ENCODE measurements at places on chromosomes 2 and 18.
A peak's percentile ranks its signal among the peaks of the same experiment; 100 is the strongest.

- DNase-seq = peak; percentile 35
Measured at GRCh38 chr2:172285010-172285621, 142.3 kb upstream of the ITGA6 start.

- no peak for DNase-seq
Measured at GRCh38 chr2:181762000-181762399, 81.7 kb upstream of the NEUROD1 start.

GRCh38 chr18:10100941-10101701 lies 187.3 kb downstream of the VAPA start:
- no peak for DNase-seq

DNA sequence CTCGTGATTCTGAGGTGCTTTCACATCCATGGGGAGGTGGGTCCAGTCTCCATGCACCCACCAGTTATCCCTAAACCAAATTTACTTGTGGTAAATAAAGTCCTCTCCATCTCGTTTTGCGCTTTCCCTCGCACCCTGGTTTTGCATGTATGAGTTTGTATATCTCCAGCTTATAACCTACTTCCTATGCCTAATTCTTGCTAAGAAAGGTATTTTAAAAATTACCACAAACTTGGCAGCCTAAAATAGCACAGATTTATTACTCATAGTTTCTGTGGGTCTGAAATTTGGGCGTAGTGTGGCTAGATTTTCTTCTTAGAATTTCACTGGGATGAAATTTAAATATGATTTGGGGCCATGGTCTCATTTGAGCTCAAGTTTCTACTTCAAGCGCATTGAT lies 511.5 kb downstream of the NYAP2 start:
- DNase-seq = no peak

GRCh38 chr2:19295998-19296502 lies 62.4 kb downstream of the OSR1 start:
- no peak for DNase-seq

DNA sequence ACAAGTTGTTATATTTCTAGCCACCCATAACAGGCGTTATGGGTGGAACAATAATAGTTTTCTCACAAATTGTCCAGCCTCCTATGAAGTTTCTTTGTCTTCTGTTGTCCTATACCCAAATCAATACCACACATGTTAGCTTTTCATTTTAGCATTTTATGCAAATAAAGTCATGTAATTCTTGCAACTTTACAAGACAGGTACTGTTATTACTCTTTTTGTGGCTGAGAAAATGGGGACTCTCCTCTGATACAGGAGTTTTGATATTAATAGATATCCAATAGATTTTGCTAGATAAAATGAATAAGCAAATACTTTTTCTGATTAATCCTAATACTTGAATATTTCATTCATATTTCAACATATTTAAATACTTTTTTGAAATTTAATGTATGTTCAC lies 151.0 kb downstream of the PMAIP1 start:
- DNase-seq = no peak

DNA sequence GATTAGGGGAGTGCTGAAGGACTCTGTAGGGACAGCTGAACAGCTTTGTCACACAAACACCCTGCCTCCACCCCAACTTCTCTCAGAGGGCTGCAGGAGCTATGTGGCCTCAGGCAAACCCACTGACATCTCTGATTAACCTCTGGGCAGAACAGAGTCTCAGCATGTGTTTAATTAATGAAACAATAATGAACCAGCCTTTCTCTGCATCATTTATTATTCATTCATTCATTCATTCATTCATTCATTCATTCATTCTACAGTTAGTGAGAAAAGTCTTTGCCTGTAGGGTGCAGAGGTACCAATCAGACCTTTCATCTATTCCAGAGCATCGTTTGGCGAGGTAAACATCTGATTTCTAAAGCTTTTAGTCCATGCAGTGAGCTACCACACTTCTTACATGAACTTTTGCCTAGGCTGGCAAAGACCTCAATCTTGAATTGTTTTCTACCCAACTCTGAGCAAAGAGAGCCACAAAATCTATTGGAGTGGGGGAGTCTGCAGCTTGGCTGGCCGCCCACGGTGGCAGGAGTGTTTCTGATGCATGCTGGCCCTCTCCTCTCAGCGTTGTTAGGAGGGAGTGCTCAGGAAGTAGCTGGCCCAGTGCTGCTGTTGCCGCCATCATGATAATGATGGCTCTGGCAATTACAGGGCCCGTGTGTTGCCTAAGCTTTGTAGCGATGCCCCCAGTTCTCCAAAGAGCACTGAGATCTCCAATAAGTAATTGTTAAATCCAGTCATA lies 198.9 kb downstream of the SMAD7 start:
- no peak for DNase-seq

GRCh38 chr18:5238371-5238976 lies 41.4 kb upstream of the AKAIN1 start:
- DNase-seq = peak; percentile 3

DNA sequence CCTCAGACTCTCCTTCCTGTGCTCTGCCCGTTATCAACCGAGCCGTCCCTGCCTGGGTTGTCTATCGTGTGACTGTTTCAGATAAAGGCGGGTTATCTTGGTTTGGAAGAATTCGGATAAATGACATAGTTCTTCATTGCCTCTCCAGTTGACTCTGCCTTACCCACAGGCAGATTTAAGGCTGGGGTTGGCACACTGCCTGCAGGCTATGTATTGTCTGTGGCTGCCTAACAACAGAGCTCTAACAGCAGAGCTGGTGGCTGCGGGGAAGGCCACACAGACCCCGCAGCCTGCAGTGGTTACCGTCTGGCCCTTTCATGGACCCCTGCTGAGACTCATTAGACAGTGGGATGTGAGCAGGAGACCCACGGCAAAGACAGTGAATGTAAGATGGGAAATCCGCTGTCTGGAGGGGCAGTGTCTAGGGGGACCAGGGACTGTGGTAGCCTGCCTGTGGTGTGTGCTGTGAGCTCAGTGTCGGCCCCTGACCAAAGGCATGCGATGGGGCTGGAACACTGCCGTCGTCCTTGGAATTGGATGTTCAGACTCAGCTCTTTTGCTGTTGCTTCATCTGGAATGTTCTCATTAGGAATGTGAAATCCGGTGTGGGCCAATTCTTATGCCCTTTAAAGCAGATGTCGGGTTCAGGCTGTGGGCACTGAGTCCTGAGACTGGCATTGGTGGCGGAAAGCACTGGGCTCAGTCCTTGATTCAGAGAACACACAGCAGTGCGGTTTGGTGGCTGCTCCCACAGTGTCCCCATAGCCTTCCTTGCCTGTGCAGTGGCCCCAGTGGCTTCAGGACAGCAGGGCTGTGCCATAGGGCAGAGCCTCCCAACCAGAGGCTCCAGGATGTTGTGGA lies 44.5 kb downstream of the SH3RF3 start:
- DNase-seq = peak; percentile 81

- no peak for DNase-seq
Measured at GRCh38 chr2:16604236-16604635, 61.4 kb downstream of the CYRIA start.

- DNase-seq = peak; percentile 60
Measured at GRCh38 chr2:138707392-138708074, 72.7 kb downstream of the NXPH2 start.

GRCh38 chr2:120669121-120669952 lies 66.3 kb upstream of the GLI2 start:
- DNase-seq = no peak

DNA sequence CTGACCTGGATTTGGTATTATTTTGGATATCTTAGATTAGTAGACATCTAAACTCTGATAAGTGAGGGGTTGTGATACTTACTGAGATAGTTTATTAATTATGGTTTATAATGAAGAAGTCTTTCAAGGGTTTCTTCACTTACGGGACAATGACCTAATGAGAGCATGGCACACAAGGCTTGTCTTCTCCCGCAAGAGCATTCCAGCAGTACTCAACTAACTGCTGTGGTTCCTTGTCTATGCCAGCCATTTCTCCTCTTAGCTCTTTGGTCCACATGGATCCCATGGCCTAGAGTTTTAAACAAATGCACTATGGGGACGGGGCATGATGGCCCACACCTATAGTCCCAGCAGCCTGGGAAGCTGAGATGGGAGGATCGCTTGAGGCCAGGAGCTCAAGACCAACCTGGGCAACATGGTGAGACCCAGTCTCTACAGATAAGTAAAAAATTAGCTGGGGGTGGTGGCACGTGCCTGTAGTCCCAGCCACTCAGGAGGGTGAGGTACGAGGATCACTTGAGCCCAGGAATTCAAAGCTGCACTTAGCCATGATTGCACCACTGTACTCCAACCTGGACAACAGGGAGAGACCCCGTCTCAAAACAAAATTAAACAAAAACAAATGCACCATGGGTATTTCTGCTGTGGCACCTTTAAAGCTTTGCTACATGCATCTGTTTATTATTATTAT lies 161.7 kb upstream of the MYCN start:
- no peak for DNase-seq

DNA sequence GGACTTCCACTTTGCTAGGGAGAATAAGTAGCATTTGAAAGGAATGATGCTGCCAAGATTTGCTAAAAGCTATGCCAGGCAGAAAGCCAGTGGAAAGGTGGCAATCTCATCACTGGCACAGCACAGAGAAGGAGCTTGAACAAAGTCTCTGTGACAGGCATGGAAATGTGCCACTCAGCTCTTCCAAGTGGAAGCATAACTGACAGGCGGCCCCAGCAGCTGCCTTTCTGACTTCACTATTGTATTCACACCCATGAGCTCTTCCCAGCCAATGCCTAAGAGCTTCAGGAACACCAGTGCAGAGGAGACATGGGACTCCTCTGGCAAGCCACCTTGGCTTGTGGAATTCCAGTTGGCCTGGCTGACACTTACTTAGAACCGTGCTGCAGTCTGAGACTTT lies 134.6 kb upstream of the REG3G start:
- no peak for DNase-seq

- DNase-seq = no peak
Measured at GRCh38 chr18:31738460-31739407, 21.9 kb downstream of the SLC25A52 start.

- DNase-seq = no peak
Measured at GRCh38 chr18:48791636-48792105, 159.1 kb downstream of the SMAD7 start.

DNA sequence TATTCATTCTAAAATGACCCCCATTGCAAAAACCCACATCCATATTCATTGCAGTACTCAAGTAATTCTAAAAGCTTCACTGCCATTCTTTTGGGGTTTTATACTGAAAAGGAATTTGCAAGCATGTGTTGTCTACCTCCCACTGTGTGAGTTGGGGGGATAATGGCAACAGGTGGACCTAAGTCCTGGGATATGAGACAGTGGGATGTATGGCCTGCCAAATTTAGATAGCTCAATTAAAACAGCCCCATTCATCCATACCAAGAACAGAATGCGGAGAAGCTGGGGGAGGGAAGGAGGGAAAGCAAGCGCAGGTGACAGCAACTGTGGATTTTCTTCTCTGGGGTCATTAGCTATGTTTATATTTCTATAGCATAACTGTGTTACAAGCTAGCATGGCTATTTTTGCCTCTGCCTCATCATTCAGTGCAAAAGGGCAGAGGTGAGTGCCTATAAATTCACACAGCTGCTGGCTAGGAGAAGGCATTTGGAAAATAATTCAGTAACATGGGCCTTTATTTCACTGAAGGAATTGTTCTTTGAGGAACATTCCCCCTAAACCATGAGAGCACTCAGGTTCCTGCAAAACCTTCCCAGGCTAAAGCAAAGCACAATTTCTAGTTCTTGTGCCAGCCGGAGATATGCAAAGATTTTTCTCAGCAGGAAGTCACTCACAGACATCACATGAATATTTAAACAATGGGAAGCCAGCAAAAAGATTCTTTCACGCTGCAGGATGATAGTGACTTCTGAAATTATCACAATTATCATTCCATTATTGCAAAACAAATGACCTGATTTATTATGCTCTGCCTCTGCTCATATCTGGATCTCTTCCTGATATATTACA lies 393.9 kb upstream of the ACVR2A start:
- no peak for DNase-seq

- DNase-seq = no peak
Measured at GRCh38 chr2:223619486-223620129, 17.4 kb upstream of the SCG2 start.

DNA sequence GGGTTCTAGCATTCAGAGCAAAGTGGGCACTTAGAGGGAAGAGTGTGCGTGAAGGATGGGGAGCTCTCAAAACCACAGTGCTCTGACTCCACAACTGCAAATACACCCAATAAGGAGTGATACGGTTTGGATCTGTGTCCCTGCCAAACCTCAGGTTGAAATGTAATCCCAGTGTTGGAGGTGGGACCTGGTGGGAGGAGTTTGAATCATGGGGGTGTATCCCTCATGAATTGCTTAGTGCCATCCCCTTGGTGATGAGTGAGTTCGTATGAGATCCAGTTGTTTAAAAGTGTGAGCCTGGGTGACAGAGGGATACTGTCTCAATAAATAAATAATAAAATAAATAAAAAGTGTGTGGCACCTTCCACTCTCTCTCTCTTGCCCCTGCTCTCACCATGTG lies 50.3 kb upstream of the CCDC85A start:
- no peak for DNase-seq

GRCh38 chr18:31723639-31723989 lies 37.1 kb downstream of the SLC25A52 start:
- no peak for DNase-seq

DNA sequence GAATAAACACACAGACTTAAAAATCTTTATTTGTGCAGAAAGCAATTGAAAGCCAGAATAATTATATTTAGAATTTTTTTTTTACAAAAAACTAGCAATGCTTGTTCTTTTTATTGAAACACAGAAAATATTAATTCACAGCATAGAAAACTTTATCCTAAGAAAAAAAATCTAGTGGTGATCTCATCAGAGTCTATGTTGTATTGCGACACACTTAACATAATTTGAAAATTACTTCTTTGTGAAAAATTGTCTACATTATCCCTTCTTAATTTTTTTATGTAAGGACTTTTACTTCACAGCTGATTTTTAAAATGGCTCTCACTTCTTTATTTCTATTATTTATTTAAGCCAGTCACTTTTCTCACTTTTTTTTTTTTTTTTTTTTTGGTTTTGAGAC lies 103.4 kb downstream of the LDLRAD4 start:
- DNase-seq = no peak

- no peak for DNase-seq
Measured at GRCh38 chr2:112936927-112937232, 25.9 kb downstream of the IL37 start.

GRCh38 chr2:215218587-215219577 lies 80.5 kb upstream of the ABCA12 start:
- DNase-seq = no peak

GRCh38 chr2:113407446-113408099 lies 29.9 kb upstream of the ZNG1B start:
- DNase-seq = no peak

- no peak for DNase-seq
Measured at GRCh38 chr2:222805591-222806304, 55.1 kb upstream of the ACSL3 start.

GRCh38 chr2:222205136-222205535 lies 93.7 kb downstream of the PAX3 start:
- DNase-seq = no peak
